Type B pancreatic cell (in vitro differentiated cells): ENCODE measurements at places on chromosomes 5 and 9.
A peak's percentile ranks its signal among the peaks of the same experiment; 100 is the strongest.

DNA sequence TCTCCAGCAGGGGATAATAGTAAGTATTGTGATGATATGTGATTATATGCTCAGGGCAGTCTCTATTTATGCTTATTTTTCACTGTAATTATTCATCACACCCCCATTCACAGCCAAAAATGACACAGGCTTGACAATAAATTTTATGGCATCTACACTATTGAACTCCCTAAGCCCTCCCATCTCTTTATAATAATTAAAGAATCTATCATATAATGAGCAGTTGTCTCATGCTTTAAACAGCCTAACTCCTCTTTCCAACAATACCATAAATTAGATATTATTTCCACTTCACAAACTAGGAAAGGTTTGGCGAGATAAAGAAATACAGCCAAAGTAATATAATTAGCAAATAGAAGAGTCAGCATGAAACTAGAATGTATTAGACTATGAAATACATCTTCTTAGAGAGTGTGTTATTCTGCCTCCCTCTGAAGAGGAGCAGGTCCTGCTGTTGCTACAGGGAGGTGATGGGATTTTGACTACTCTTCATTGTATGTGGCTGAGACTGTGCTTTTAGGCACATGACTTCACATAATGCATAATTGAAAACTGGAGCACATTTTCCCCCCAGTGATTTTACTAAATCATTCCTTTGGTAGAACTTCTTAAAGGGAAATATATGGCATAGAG lies 488.8 kb downstream of the HTR1A start:
- no peaks in the 10 kb centered on the region for H3K36me3 ChIP-seq
- no peak overlapping the region for H3K27ac ChIP-seq
- no peaks in the 10 kb centered on the region for H3K27me3 ChIP-seq

GRCh38 chr5:26681861-26682260 lies 356.5 kb downstream of the CDH9 start:
- H3K27me3 ChIP-seq, result no peaks in the 10 kb centered on the region
- H3K4me1 ChIP-seq, result no peaks in the 10 kb centered on the region
- H3K4me3 ChIP-seq, result no peak overlapping the region
- H3K27ac ChIP-seq, result no peak overlapping the region
- H3K36me3 ChIP-seq, result peaks cover 4% of the 10 kb centered on the region
- no peak for DNase-seq

DNA sequence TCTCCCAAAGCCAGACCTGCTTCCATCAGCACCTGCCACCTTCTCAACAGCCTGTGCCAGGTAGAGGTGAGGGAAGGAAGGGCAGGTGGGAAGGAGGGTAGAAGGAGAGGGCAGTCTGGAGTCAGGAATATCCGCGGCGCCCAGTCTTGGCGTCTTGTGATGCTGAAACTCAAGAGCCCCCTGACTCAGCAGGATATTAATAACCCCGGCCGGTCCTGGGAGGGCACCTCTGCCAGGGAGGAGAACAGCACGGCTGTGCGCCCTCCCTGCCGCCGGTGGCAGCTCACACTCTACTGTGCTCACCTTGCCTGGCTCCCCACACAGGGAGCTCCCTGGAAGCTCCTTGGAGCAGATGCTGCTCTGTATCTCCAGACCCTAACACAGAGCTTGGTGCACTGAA lies 11.6 kb upstream of the NTNG2 start:
- H3K4me3 ChIP-seq, result no peak overlapping the region
- peaks cover 61% of the 10 kb centered on the region for H3K27me3 ChIP-seq
- no peak for DNase-seq
- no peaks in the 10 kb centered on the region for H3K36me3 ChIP-seq
- H3K4me1 ChIP-seq, result peaks cover 11% of the 10 kb centered on the region

GRCh38 chr5:180341595-180341994 lies 11.5 kb downstream of the GFPT2 start:
- H3K27me3 ChIP-seq, result peaks cover 10% of the 10 kb centered on the region
- DNase-seq, result no peak
- H3K36me3 ChIP-seq, result no peaks in the 10 kb centered on the region
- H3K4me1 ChIP-seq, result peaks cover 13% of the 10 kb centered on the region
- H3K4me3 ChIP-seq, result no peak overlapping the region

DNA sequence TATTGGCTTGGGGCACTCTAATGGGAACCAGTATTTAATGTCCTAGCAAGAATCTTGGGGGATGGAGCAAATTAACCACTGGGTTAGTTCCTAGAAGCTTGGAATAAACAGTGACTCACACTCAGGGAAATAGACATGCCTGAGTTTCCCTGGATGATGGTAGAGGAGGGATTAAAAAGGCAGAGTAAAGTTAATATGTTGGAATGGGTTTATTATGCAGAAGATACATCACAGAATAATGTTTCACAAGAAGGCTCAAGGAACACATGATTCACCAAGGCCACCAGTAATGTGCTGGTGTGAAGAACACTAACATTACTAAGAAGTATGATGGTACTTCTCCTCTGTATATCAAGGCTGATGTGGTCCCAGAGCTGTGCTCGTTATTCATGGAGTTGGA lies 752.9 kb upstream of the SEMA6A start:
- H3K27ac ChIP-seq, result no peak overlapping the region
- H3K27me3 ChIP-seq, result no peaks in the 10 kb centered on the region
- no peak overlapping the region for H3K4me3 ChIP-seq
- H3K4me1 ChIP-seq, result no peaks in the 10 kb centered on the region

DNA sequence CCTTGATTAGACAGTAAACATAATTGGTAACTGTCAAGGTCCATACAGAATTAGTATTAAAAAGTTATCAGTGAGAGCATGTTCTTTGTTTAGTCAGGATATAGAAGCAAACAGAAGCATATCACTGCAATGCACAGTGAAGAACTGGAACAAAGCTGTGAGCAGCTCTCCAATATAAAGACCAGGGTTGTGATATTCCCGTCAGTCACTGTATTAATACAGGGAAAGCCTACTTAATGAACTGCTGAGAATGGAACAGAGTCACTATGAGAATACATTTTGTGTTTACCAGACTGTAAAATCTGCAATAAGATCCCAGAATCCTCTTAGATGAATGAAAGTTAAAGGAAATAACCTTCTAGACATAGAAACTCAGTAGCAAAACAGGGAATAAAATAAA lies 58.2 kb downstream of the EFNA5 start:
- no peak overlapping the region for H3K4me3 ChIP-seq
- DNase-seq, result no peak
- H3K27me3 ChIP-seq, result peaks cover 4% of the 10 kb centered on the region
- H3K4me1 ChIP-seq, result peaks cover 44% of the 10 kb centered on the region

- no peak for DNase-seq
- no peaks in the 10 kb centered on the region for H3K36me3 ChIP-seq
- H3K27ac ChIP-seq, result no peak overlapping the region
- no peak overlapping the region for H3K4me3 ChIP-seq
- H3K27me3 ChIP-seq, result no peaks in the 10 kb centered on the region
- H3K4me1 ChIP-seq, result no peaks in the 10 kb centered on the region
These were observed 42.3 kb upstream of the VDAC1 start for GRCh38 chr5:134046801-134047686.

GRCh38 chr5:142548739-142549275 lies 137.1 kb downstream of the FGF1 start:
- DNase-seq, result peak; percentile 74
- no peak overlapping the region for H3K4me3 ChIP-seq
- H3K36me3 ChIP-seq, result no peaks in the 10 kb centered on the region
- peaks cover 35% of the 10 kb centered on the region for H3K4me1 ChIP-seq
